ENCODE measurements at places on chromosomes 3 and 15.

GRCh38 chr3:25040748-25041147 lies 387.3 kb upstream of the RARB start:
- DNase-seq = no peak

DNA sequence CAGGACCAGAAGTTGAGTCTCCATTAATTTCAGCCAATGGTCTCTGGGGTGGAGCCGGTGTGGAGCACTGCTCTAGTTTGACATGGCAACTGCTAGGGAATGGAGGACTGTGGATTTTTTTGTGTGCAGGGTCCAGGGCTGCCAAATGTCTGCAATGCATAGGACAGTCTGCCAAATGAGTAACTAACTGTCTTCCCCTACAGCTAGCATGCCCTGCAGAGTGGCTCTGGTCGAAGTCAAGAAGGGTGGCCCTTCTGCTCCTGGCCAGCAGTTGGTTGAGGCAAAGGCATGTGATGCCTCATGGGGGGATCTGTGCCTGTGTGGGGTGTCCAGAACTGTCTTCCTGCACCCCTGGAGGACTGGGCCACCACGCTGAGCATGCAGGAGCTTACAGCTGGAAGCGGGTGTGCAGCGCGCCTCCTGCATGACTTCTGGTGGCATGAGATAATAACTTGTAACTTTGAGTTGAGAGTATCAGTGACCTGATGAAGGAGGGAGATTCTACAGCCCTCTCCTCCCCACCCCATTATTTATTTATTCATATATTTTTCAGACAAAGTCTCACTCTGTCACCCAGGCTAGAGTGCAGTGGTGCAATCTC lies 4.6 kb downstream of the TPRA1 start:
- no peak for DNase-seq

DNA sequence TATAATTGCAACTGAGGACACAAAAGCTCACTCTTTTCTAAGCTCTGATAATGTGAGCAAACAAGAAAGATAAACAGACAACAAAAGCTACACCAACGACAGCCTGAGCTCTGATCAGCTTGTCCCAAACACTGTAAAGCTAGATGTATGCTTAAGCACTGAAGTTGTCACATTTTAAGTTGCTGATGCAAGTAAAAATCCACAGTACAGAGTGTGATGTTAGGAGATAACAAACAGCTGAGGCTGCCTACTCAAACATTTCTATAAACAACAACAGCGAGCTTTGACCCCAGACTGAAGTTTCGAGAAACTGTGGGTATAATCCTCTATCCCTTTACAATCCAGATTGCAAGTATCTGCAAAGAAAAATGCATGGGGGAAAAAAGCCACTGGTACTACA lies 10.7 kb downstream of the MTHFS start:
- DNase-seq = no peak

GRCh38 chr15:61935493-61935892 lies 124.8 kb downstream of the VPS13C start:
- no peak for DNase-seq

GRCh38 chr3:4438296-4438695 lies 28.8 kb downstream of the SUMF1 start:
- no peak for DNase-seq

DNA sequence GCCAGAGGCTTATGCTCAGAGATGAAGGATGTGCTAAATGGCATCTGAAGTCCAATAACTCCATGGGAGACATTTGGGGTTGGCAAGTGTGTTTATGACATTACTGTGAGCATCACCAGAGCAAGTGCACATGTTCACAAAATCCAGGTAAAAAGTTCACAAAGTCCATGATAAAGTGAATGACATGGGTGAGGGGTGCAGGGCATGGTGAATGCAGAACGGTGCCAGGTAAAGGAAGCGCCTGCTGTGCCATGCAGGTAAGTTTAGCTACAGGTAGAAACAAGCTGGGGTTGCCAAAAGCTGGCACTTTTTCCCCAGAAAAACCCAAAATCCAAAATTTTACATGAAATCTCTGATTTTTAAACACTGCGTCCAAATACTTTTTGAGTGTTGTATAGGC lies 268.2 kb downstream of the ABHD5 start:
- no peak for DNase-seq

GRCh38 chr3:10482631-10483363 lies 22.6 kb downstream of the ATP2B2 start:
- DNase-seq = no peak

DNA sequence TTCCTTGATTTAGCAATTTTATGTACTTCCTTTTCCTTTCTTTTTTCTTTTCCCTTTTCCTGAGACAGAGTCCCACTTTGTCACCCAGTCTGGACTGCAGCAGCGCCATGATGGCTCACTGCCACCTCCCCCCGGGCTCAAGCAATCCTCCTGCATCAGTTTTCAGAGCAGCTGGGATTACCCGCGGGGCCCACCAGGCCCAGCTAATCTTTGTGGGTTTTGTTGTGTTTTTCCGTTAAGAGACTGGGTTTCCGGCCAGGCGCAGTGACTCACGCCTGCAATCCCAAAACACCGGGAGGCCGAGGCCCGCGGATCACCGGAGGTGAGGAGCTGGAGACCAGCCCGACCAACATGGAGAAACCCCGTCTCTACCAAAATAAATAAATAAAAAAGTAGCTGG lies 17.7 kb downstream of the GOLGA8S start:
- no peak for DNase-seq

- DNase-seq = no peak
These were observed 13.0 kb downstream of the CERS3 start for GRCh38 chr15:100515758-100516157.

- DNase-seq = no peak
These were observed 13.5 kb downstream of the CLSTN2 start for GRCh38 chr3:139948467-139948866.

GRCh38 chr3:131914090-131914691 lies 120.6 kb downstream of the CPNE4 start:
- no peak for DNase-seq

- no peak for DNase-seq
These were observed 621.7 kb upstream of the AGTR1 start for GRCh38 chr3:148075771-148076716.

DNA sequence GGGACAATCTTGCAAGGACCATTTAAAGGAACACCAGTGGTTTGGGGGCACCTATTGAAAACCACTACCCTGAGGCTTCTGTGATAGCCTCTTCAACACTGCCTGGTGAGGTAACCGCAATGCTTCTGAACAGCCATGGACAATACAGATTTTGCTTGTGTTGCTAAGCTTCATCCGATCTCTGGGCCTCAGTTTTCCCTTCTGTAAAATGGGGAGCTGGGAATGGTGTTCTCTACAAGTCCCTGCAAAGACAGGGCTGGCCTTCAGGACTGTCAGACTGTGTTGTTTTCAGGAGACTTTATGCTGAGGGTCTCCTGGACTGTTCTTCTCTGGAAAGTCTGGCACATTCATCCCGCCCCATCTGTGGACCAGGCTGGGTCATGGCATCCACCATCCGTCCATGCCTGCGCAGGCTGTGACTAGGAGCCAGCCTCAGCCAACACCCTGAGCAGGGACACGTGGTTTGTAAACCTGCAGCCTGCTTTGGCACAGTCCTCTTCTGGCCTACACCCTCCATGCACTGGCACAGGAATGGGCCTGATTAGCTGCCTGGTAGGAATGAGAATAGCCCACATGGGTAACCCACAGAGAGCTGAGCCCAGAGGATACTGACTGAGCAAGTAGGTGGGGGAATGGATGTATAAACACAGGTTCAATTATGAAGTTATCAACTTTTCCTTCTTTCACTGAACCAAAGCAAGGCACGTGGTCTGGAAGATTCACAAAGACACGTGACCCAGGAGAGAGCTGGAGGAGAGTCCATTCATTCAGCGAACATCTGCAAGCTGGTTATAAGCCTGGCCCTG lies 55.3 kb downstream of the ROPN1B start:
- DNase-seq = no peak

DNA sequence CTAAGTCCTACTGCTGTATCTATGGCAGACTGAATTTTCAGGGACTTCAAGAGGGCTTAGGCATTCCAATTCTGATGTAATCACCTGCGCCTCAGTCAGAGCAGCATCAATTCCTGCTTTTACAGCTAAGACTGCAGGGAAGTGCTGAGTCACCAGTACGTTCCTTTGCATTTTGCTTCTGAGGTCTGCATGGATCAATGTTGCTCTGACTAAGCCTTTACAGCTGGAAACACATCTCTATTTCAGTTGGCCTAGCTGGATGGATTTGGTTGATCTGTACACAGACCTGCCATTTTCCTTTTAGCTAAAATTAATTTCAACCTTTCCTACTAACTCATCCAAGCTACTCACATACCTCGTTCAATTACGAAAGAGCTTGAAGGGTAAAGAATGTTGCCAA lies 51.3 kb downstream of the ETV5 start:
- DNase-seq = no peak

DNA sequence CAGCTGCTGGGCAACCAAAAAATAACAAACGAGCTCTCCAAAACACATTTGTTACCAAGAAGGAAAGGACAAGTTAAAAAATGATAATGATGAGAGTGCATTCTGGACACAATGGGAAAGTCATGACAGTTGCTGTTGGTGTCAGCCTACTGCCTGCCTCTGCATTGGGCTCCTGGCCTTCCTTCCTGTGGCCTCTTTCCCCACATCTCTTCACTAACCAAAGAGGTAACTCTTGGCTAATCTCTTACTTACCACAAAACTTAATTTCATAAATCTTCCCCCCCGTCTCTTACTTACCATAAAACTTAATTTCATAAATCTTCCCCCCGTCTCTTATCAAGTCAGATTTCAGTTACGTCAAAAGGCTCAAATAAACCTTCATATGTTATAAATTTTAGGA lies 58.6 kb downstream of the AGTR1 start:
- no peak for DNase-seq

GRCh38 chr3:109195815-109196214 lies 59.3 kb downstream of the C3orf85 start:
- DNase-seq = no peak

- DNase-seq = no peak
These were observed 34.6 kb upstream of the FGD5 start for GRCh38 chr3:14784087-14784681.

- DNase-seq = no peak
These were observed 58.5 kb downstream of the STARD5 start for GRCh38 chr15:81265256-81265943.

GRCh38 chr3:53570709-53571108 lies 76.3 kb downstream of the CACNA1D start:
- DNase-seq = no peak

GRCh38 chr3:113254171-113254947 lies 43.0 kb downstream of the BOC start:
- no peak for DNase-seq

GRCh38 chr3:183261151-183261724 lies 8.2 kb downstream of the B3GNT5 start:
- DNase-seq = no peak

DNA sequence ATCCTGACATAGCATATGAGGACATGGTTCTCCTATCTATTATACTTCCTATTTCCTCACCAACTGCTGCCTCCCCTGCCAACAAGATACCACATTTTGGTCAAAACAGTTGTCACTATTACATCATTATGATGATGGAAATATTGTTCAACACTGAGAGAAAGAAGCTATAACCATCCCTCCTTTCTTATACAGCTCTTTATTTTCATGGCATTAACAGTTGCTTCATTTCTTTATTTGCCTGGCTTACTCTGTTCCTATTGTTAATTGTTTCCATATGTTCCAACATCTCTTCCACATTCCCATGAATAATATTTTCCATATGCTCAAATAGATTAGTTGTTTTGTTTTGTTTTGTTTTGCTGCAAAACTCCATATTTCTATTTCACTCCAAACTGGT lies 40.8 kb upstream of the FILIP1L start:
- no peak for DNase-seq

Measured in GOT3 (cell line).